ENCODE measurements at places on chromosomes 2 and 18.

DNA sequence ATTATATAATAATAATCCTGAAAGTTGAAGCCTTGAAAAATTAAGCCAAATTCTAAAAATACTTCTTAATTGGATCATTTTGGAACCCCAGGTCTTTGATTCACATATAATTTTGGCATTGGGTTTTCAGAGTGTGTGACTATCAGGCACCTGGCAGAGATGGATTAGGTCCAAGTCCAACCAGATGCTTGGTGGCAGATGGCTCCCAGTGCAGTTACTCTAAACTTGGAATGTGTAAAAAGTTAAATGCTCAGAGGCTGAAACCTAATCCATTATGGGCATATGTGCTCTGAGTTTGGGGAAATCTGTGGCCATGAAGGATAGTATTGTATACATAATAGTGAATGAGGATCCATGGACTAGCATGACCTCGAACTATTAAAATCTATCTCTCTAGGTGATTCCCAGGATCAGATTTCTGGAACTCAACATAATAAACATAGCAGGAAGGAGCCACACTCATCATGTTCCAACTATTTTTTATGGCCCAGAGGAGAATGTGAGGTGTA lies 333.0 kb downstream of the RPRM start:
- no peak for DNase-seq

DNA sequence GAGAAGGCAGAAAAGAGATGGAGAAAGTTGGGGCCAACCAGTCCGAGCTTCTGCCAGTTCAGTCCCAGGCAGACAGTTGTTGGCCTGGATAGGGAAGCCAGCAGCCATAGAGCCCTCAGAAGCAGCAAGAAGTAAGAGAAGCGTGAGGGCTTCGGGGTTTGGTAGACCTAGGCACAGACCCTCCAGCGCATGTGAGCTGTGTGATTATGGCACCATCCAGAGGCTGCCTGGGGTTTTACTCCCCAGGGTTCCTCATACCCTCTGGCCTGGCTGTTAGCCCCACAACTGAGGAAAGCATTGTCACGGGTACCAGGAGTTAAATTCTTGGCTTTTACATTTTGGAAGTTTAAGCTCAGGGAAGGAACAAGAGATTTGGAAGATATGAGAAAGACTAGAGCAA lies 93.7 kb upstream of the RAB6C start:
- DNase-seq, result no peak

- DNase-seq, result no peak
Observed at GRCh38 chr2:113196839-113197238, 23.1 kb downstream of the PSD4 start.

- peak; percentile 88 for DNase-seq
Observed at GRCh38 chr2:151238527-151239487, 22.9 kb downstream of the RBM43 start.

- peak; percentile 13 for DNase-seq
Observed at GRCh38 chr2:175914846-175915245, 87.2 kb downstream of the LNPK start.

DNA sequence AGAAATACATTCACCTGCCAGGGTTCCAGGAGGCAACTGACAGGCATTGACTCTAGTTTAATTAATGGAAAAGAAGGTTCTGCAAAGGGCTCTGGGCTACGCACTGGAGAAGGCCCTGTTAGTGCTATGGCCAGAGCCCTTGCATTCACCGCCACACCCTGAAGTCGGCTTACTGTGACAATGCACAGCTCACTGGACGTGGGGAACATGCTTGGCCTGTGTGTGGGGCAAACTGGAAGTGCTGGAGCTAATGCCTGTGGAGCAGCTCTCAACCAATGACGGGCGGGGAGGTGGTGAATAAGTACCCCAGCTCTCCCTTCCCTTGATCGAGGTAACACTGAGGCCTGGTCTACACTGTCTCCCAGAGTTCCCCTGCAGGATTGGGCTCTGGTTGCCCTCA lies 209.8 kb downstream of the HAUS1 start:
- DNase-seq, result no peak

DNA sequence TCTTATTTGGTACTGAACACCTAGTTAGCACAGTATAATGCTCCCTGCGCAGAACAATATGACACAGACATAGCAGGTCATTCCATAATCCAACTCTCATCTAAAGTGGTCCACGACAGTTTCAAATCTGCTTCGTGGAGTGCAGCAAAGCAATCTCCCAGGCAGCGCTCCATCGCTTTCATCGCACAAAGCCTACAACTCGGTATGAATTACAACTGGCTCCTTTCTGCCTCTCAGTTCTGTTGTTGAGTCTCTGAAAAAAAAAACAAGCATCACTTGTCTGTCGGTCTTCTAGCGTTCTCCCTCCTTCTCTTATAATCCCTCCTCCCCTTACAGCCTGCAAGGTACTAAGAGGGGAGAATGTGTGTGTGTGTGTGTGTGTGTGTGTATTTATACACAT lies 123.5 kb downstream of the FIGN start:
- DNase-seq, result no peak

DNA sequence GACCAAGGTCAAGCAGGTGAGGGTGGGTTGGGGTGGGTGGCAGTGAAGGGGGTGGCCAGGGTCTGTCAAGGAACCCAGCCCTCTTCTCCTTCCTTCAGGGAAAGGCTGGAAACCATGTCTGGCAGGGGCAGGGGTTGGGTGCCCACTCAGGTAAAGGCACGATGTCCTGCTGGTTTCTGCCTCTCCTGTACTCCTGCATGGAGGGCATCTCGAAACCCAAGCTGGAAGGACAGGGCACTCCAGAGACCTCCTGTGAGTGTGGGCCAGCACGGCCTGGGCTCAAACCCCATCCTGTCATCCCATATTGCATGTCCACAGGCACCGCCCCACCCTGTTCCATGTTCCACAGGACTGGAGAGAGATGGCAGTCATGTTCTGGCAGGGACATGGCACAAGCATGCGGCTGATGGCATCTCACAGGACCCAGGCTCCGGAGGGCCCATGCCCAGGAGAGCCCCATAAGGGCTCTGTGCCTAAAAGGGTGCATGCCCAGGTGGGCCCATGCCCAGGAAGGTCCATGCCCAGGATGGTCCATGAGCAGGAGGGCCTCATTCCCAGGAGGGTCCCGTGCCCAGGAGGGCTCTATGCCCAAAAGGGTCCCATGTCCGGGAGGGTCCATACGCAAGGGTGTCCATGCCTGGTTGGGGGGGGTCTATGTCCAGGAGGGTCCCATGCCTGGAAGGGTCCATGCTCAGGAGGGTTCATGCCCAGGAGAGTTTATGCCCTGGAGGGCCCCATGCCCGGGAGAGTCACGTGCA lies 6.4 kb downstream of the GPR35 start:
- no peak for DNase-seq

- DNase-seq, result no peak
Observed at GRCh38 chr2:144479659-144480058, 40.3 kb downstream of the ZEB2 start.

DNA sequence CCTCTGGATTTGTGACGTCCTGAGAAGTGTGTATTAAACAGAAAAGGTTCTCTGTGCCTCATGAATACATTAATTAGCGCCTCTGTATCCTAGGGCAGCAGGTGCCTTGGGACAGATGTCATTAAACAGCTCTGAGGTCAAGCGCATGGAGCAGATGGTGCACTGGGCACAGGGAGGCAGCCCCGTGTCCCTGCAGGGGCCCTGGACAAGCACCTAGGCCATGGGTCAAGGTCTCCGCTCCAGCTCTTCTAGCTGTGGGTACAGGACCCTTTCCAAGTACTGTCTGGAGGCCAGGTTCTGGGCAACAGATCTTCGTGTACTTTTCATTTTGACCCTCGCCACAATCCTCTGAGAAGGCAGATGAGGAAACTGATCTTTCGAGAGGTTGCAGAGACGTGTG lies 126.4 kb downstream of the KCTD1 start:
- no peak for DNase-seq

GRCh38 chr2:162197069-162197825 lies 45.2 kb upstream of the GCG start:
- DNase-seq, result peak; percentile 45

DNA sequence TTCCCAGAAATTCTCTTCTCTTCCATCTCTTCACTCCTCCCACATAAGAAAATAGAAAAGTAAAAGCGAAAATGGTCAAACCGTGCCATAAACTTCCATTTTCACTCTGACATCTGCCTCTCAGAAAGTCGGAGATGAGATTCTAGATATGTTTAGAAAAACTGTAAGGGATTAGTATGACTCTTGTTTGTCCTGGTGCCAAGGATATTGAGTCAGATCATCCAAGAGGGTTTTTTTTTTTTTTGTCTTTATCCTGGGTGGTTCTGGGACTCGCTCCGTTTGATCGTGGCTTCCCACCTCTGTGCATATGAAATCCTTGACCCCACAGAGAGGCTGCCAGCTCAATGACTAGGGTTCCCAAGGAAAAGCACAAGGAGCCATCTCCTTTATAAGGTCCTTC lies 17.3 kb downstream of the EN1 start:
- peak; percentile 84 for DNase-seq

- peak; percentile 11 for DNase-seq
Observed at GRCh38 chr2:189702071-189702470, 27.6 kb downstream of the ANKAR start.

DNA sequence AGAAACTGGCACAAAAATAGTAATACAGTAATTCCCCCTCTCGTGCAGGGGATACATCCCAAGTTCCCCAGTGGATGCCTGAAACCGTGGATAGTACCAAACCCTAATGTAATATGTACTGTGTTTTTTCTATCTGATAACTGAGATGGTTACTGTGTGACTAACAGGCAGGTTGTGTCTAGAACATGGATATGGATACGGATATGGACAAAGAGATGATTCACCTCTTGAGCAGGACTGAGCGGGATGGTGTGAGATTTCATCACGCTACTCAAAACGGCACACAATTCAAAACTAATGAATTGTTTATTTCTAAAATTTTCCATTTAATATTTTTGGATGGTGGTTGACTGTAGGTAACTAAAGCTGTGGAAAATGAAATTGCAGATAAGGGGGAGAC lies 3.4 kb downstream of the MBD1 start:
- peak; percentile 81 for DNase-seq

GRCh38 chr18:49697757-49698524 lies 115.4 kb downstream of the ACAA2 start:
- DNase-seq, result peak; percentile 31

GRCh38 chr2:133362061-133362476 lies 206.2 kb downstream of the NCKAP5 start:
- DNase-seq, result peak; percentile 19

DNA sequence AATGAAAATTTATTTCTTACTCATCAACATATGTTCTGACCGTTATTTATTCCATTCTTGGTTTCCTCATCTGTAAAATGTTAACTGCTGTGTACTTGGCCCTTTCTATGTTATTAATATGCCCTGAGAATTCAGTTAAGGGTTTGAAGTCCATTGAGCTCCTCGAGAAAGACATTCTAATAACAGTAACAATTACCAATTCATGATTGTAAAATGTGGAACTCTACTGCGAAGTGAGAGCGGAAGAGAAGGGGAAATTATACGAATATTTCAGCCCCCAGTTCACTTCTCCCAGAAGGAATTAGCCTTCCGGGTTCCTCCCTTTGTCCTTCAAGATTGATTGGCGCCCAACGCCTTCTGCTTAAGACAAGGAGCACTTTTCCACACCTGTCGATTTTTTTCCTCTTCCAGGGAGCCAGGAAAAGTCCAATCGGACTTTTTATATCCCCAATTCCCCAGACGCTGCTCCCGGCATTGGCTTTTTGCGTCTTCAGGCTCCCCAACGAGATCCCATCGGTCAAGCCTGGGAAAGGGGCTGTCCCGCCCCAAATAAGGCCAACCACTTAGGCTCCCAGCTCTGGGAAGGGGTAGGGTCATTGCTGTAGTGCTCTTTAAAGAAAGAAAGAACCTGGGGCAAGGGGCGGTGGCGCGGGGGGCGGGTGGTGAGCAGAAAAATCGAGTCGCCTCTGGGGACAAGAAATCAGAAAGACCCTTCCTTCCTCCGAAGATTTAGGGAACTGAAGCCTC lies 1.6 kb downstream of the DSC2 start:
- no peak for DNase-seq

- no peak for DNase-seq
Observed at GRCh38 chr2:30503695-30504052, 56.6 kb downstream of the LCLAT1 start.

DNA sequence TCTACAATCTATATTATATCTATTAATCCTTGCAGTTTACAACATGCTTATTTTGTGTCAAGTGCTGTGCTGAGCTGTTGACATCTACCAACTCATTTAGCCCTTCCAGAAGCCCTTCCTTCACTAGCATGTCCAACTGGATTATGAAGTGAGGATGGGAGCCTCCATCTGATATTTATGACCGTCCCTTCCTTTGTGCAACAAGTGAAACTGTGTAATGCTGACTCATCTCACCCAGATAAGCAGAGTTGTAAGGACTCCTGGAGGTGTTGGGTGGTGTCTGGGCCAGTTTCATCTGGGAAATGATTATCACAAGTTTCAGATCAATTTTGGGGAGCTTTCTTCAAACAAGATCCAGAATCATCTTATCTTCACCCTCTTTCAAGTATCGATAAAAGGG lies 156.6 kb upstream of the ETAA1 start:
- DNase-seq, result no peak

DNA sequence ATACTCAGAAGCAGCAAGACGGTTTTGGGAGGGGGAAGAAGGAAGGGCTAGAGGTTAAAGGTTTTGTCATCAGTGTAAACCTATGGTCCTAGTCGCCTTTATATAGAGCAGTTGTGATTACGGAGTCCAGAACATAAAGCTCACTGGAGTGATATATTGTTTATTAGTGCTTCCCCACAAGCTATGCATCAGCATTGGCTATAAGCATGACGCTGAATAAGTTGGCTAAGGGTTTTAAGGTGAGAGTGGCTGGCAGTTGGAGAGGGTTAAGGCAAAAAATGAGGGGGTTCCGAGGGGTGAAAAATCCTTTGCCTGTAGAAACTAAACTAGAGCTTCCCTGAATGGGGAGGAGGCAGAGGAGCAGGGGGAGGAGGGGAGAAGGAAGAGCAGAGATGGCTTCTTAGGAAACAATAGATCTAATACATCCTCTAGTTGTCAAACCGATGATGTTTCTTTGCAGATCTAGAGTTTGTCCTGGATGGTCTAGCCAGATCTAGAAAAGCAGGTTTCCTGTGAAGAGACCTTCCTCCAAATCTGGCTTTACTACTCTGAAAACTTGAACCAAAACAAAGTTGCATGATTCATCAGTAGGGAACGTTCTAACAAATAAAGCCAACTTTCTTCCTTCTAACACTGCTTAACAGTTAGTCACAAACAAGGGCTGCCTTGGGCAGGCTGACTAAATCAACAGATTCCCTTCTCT lies 2.5 kb downstream of the KLF7 start:
- DNase-seq, result peak; percentile 95

DNA sequence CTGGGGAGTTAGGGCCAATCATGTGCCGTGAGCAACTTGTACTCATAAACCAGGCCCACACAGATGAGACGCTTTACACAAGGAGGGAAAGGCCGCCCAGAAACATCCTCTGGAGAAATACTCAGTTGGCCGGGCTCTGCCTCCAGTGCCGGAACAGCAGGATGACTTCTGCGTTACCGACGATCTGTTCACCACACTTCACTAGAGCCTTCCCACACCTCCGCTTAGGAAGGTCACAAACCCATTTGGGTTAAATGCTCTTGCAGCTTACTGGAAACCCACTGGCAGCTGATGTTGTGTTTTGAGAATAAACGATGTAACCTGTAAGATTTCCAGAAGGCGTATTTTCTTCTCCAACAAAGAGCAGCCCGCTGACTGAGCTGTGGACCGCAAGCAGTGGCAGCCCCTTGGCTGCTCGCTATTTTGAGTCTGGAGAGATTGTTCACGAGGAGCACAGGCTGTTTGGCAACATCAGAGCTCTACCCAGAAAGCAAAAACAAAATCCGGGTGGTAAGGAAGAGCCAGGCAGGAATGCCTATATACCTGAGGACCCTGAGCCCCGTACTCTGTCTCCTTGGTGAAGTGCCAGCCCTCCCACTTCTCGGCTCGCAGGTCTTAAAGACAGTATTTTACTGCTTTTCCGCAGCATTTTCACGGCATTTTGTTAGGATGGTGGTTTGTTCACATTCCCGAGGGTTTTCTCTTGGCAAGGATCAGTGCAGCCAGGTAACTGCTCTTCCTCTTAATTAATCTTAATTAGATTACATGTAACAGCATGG lies 44.0 kb downstream of the COLEC12 start:
- peak; percentile 92 for DNase-seq
